Activated T-helper 1 cell treated with anti-CD3 and anti-CD28 coated beads, Interleukin-12 subunit alpha, Interleukin-12 subunit beta, Interleukin-2, Interleukin-4 antibody, amounts not matched to agents 30 ng/mL and 10 ng/mL and 1 ng/mL, durations not matched to agents 14 hours and 24 hours and 36 hours (primary cell): ENCODE measurements at places on chromosomes 7 and 10.

DNA sequence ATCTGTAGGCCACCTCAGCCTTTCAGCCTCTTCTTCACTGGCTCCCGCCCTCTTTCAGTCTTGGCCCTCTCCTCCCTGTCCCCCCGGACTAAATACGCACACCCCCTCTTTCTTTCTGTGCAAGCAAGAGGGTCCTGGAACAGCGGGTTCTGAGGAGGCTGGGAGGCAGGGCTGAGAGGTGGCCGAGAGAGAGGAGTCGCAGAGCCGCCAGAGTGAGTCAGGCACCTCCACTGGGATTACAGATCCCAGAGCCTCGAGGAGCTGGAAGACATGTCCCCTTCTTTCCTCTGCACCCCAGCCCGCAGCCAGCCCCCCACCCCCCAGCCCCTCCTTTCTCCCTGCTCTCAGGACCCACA lies 182 bp downstream of the CCDC136 start:
- H3K4me3 ChIP-seq: peak overlapping the region; percentile 78
- DNase-seq: no peak
- H3K27me3 ChIP-seq: peaks cover 29% of the 10 kb centered on the region
- H3K36me3 ChIP-seq: no peaks in the 10 kb centered on the region
- peaks cover 4% of the 10 kb centered on the region for H3K4me1 ChIP-seq
- H3K27ac ChIP-seq: no peak overlapping the region

GRCh38 chr7:106597751-106598546 lies 63.0 kb downstream of the CCDC71L start:
- H3K36me3 ChIP-seq: no peaks in the 10 kb centered on the region
- no peak overlapping the region for H3K27ac ChIP-seq
- no peak overlapping the region for H3K4me3 ChIP-seq
- H3K4me1 ChIP-seq: no peaks in the 10 kb centered on the region
- peaks cover 5% of the 10 kb centered on the region for H3K27me3 ChIP-seq

DNA sequence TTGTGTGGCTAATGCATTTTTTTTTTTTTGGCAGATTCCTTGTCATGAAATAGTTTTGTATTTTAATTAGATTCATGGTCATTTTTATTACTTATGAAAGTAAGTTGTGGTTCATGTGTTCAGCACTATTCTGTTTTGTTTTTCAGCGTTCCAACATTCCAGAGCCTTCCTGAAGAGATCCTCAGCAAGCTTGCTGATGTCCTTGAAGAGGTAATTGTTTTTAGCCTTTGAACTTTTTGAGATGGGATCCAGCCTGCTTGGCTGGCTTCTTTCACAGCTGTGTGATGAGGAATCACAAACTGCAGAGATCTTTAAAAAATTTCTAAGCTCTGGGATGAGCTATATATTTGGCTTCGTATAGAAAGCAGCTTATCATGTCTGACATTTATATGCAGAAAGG lies 208.0 kb upstream of the CSTF2T start:
- no peak for DNase-seq
- no peak overlapping the region for H3K27ac ChIP-seq
- peaks cover 14% of the 10 kb centered on the region for H3K27me3 ChIP-seq

DNA sequence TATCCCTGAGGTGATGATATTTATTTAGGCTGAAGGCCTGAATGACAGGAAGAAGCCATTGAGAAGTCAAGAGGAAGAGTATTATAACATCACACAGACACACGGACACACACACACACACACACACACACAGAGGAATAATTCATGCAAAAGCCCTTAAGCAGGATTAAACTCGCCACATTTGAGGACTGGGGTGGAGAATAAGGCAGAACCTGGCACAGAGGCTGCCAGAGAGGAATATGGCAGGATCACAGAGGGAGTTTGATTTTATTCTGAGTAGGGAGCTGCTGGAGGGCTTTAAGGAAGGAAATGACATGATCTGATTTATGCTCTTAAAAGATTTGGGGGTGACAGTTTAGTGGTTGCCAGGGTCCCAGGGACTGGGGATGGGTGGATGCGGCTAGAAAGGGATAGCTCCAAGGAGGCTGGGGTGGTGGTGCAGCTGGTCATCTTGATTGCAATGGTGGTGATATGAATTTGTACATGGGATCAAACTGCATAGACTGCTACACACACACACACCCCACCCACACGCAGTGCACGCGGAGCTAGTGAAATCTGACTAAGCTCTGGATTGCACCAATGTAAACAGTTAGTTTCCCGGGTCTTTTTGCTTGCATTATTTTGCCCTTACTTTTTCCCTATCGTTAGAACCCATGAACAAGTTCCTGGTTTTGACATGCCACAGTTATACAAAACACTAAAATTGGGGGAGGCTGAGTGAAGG lies 11.2 kb downstream of the SMURF1 start:
- DNase-seq: no peak
- H3K27me3 ChIP-seq: no peaks in the 10 kb centered on the region
- H3K4me3 ChIP-seq: no peak overlapping the region
- no peaks in the 10 kb centered on the region for H3K36me3 ChIP-seq

DNA sequence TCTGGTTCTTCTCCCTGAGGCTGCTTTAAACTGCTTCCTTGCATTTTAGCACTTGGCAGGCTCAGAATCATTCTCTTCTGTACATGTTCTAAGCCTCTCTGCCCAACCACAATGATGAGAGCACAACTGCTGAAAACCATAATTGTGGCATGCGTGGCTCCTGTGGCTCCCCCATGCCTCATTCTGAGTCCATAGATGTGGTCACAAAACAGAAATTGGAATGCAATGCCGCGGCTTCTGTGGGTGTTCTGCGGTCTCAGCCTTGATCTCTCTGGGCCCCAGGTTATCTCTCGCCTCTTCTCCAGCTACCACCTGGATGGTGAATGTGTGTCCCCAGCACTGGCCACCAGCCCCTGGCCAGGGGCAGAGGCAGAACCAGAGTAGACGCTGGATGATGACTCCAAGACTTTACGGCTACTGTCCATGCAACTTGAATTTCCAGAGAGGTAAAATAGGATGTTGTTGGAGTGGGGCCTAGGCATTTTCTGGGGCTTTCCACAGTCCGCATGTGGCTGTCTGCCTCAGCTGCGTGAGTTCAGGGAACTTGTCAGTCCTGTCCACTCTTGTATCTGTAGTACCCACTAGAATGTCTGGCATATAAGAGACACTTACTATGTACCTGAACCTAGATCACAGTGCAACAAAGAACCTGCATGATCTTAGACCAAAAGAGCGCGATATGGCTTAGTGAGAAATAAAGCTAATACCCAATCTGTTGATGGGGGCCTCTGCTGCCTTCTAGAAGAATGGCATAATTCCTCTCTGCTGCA lies 52.4 kb upstream of the ADRB1 start:
- H3K36me3 ChIP-seq: no peaks in the 10 kb centered on the region
- H3K27ac ChIP-seq: no peak overlapping the region
- no peak overlapping the region for H3K4me3 ChIP-seq
- DNase-seq: peak; percentile 8
- H3K27me3 ChIP-seq: peaks cover 76% of the 10 kb centered on the region

DNA sequence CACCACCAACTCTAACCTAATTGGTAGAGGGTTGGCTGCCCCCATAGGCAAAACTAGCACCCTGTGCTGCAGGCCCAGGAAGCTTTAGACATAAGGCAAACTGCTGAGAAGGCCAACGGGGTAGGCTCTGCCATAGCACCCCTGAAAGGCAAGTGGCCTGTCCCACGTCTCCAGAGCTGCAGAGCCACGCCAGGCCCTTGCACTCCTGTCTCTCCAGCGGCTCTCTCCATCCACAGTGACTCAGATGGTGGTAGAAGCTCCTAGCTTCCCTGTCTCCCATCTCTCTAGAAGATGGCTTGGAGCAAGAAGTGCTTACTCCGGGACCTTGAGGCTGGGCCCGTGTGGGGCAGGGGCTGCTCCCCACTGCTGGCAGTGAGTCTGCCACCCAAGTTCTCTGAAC lies 310.6 kb upstream of the ZMIZ1 start:
- H3K36me3 ChIP-seq: no peaks in the 10 kb centered on the region
- H3K4me3 ChIP-seq: no peak overlapping the region
- peaks cover 2% of the 10 kb centered on the region for H3K27me3 ChIP-seq
- no peak overlapping the region for H3K27ac ChIP-seq
- no peak for DNase-seq

- H3K4me3 ChIP-seq: no peak overlapping the region
- H3K27ac ChIP-seq: no peak overlapping the region
Observed at GRCh38 chr7:16739863-16740622, 13.5 kb upstream of the TSPAN13 start.

- H3K27ac ChIP-seq: no peak overlapping the region
- no peaks in the 10 kb centered on the region for H3K27me3 ChIP-seq
- no peak overlapping the region for H3K4me3 ChIP-seq
- no peaks in the 10 kb centered on the region for H3K36me3 ChIP-seq
Observed at GRCh38 chr10:31618541-31619291, 299.7 kb downstream of the ZEB1 start.

DNA sequence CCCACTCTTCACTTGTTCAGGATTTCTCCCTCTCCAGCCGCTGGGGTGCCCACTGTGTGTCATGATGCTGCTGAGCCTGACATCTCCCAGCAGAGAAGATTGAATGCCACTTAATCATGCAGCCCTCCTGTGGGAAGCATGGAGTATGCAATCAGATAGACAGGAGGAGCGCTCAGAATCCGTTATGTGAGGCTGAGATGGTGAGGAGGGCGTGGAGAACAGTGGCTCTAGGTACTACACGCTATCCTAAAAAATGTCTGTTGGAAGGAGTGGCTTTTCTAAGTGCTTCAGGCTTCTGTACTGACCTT lies 334.3 kb downstream of the LRMDA start:
- no peaks in the 10 kb centered on the region for H3K4me1 ChIP-seq
- DNase-seq: no peak
- H3K27me3 ChIP-seq: peaks cover 3% of the 10 kb centered on the region
- H3K4me3 ChIP-seq: no peak overlapping the region
- no peak overlapping the region for H3K27ac ChIP-seq

GRCh38 chr10:15137036-15137359 lies 31.5 kb downstream of the NMT2 start:
- H3K27ac ChIP-seq: no peak overlapping the region
- no peak overlapping the region for H3K4me3 ChIP-seq
- DNase-seq: no peak
- H3K27me3 ChIP-seq: peaks cover 3% of the 10 kb centered on the region

DNA sequence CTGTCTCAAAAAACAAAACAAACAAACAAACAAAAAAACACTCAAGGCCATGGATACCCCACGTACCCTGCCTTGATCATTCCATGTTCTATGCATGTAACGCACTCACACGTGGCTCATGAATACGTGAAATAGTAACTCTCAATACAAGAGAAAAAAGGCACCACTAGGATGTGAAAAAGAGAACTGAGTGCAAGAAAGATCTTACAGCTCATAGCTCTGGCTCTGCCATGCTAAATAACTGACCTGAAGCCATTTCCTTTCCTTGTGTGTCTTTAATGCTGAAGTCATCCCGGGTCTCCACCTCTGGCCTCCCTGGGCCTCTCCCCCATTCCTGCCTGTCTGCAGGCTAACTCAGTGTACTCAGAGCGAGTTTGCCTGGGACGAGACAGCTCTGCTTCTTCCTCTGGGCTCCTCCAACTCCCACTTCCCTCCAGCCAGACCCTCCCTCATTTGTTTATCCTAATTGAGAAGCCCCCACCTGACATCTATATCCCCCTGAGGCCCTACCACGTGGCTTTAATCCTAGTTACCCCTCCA lies 117.3 kb downstream of the PRPF18 start:
- no peak overlapping the region for H3K27ac ChIP-seq
- no peak for DNase-seq
- H3K4me1 ChIP-seq: peaks cover 20% of the 10 kb centered on the region
- peaks cover 30% of the 10 kb centered on the region for H3K27me3 ChIP-seq

DNA sequence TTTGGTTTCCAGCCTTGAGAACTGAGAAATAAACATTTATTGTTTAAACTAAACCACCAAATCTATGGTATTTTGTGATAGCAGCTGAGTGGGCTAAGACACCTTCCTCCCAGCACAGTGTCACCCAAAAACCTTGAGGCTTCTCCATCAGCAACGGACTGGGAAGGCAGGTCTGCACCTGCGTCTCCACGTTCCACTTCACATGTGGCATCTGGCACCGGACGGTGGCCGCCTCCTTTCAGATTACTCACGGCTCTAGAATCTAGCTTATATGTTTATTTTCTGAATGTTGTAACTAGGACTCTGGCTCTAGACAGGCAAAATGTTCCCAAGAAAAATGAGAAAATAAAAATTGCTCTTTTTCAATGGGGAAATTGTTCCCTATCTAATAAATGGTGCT lies 201.0 kb downstream of the ADARB2 start:
- H3K27ac ChIP-seq: no peak overlapping the region
- H3K4me3 ChIP-seq: no peak overlapping the region
- no peaks in the 10 kb centered on the region for H3K4me1 ChIP-seq
- H3K27me3 ChIP-seq: no peaks in the 10 kb centered on the region

DNA sequence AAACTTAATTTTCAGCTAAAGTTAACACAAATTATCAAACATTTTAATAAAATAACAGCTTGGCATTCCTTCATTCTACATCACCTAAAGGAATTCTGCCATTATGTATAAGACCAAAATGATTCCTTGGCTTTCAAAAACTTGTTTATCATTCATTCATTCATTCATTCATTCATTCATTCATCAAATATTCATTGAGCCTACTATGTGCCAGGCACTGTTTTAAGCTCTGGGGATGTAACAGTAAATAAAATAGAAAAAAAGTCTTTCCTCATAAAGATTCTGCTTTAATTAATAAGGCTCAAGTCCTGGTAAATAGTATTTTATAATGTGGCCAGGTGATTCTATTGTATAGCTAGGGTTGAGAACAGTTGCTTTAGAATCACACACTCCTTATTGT lies 127.9 kb downstream of the GPR85 start:
- DNase-seq: no peak
- no peak overlapping the region for H3K4me3 ChIP-seq
- no peaks in the 10 kb centered on the region for H3K4me1 ChIP-seq
- peaks cover 5% of the 10 kb centered on the region for H3K27me3 ChIP-seq
- H3K27ac ChIP-seq: no peak overlapping the region

GRCh38 chr10:124119946-124120345 lies 26.5 kb upstream of the CHST15 start:
- H3K36me3 ChIP-seq: no peaks in the 10 kb centered on the region
- H3K4me3 ChIP-seq: no peak overlapping the region
- H3K27me3 ChIP-seq: no peaks in the 10 kb centered on the region
- H3K27ac ChIP-seq: no peak overlapping the region
- no peak for DNase-seq
- no peaks in the 10 kb centered on the region for H3K4me1 ChIP-seq

DNA sequence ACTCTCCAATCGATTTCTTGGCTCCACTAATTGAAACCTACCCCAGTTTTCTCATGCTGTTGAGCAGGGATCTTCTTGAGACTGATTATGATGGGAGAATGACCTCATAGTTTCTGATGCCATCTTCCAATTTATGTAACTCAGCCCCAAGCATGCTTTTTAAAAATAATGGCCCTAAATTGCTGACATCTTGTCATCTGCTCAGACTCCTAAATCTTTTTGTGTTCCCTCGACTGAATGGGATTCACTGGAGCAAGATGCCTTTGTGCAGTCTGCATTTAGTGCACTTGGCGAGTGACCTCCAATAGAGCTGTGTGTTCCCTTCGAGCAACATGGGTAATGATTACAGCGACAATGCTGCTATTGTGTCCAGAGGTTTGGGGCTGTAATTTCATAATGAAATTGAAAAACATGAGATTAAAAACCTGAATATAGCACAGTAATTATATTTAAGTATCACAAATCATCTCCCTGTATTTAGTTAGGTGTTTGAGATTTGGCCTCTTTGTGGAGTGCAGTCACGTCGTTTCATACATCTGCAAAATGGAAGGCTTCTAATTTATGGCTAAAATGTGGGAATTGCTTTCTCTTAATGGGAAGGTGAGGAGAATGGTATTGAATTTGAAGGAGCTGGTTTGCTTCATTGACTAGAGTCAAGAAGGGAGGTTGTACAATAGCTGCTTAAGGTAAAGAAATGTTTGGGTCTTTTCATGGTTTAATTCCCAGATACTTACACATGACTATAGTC lies 192.9 kb downstream of the AUTS2 start:
- H3K36me3 ChIP-seq: no peaks in the 10 kb centered on the region
- H3K4me3 ChIP-seq: no peak overlapping the region
- no peaks in the 10 kb centered on the region for H3K4me1 ChIP-seq
- H3K27ac ChIP-seq: no peak overlapping the region
